Globus pallidus (tissue), 1 donor: ENCODE measurements at places on chromosomes 1 and 21.

DNA sequence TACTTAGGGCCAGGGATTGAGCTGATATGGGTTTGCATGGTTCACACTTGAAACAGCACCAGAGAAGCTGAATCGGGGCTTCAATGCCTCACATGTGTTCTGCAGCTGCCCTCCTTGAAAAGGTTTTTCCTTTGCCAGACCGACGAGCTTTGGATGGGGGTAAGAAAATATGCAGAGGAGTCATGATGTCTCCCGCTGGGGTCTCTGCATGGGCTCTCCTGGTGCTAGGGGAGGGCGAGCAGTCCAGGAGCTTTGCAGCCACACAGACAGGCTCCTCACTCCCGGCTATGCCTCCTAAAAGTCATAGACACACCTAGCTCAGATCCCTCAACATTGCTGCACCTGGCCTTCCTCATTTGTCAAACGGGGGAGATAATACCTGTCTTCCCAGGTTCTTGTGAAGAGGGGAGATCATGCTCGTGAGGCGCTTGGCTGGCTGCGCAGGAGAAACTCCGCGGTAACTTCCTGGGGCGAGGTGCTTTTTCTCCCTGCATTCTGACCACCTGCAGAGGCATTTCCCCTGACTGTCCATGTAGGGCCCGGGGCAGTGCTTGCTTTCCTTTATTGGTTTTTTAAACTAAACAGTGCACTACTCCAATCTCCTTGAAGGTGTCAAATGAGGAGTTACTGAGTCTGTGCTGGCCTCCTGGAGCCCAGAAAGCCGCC is 112.4 kb downstream of the PLXNA2 start:
- DNase-seq, result no peak

- no peak for DNase-seq
Observed at GRCh38 chr1:245797592-245798348, 643.0 kb downstream of the KIF26B start.

- no peak for DNase-seq
Observed at GRCh38 chr21:38752051-38752505, 53.7 kb upstream of the ETS2 start.

GRCh38 chr1:159428536-159428935 is 3.5 kb upstream of the OR10J4 start:
- DNase-seq, result no peak

DNA sequence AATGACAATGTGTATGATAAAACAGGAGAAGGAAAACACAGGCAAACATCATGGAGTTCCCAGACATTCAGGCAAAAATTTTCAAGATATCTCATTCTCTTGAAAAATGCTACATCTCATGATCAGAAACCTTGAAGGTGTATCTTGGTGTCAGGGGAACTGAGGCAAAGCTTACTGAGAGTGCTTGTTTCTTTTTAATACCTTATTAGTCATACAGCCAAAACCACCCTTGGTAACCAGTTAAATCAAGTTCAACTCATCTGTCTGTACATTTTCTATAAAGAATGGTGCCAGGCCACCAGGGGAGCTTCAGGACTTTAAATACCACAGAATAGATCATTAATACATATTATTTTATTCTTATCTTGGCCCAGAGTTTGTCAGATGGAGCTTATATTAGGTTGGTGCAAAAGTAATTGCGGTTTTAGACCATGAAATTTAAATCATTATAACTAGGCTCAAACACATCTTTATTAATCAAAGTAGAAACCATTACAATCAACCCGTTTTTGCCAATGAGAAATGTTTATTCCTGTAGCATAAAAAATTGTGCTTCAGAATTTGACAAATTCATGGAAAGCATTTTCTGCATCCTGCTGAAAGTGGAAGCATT is 1036.0 kb downstream of the AMY1C start:
- no peak for DNase-seq

GRCh38 chr1:30283199-30283962 is 440.0 kb downstream of the MATN1 start:
- DNase-seq, result no peak

GRCh38 chr21:35779690-35780570 is 280.4 kb downstream of the SETD4 start:
- DNase-seq, result no peak

DNA sequence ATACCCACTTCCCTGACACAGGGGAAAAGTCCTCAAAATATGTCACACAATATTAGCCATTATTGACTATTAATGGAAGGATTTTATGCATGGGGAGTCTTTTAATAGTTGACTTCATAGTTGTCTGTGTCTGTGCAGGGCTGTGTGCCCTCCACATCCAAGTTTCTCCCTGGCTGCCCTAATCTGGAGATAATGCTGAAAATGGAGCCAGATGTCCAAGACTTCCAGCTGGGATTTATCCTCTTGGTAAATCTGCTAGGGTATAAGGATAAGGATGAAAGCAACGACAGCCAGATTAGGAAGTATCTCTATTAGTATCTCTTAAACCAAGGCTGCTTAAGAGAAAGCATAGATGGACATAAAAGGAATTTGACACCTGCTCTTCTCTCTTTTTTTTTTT is 42.1 kb downstream of the CDK18 start:
- no peak for DNase-seq

GRCh38 chr1:226950871-226951270 is 10.8 kb downstream of the COQ8A start:
- DNase-seq, result no peak

DNA sequence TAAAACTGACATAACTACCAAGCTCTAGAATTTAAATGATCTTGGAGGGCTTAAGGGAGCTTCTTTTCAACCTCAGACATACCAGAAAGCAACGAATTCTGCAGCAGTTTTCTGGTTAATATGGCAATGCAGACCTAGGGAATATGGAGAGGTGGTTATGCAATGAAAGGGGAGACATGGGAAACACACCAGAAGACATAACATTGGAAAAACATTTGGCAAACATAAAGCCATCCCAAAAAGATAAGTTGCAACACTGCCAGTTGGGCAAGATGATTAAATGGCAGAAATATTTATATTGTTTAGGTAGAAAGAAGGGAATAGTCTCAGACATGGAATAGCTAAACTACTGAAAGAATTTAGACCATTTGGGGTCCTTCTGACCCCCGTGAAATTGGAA is 104.5 kb downstream of the KCNJ6 start:
- DNase-seq, result no peak

DNA sequence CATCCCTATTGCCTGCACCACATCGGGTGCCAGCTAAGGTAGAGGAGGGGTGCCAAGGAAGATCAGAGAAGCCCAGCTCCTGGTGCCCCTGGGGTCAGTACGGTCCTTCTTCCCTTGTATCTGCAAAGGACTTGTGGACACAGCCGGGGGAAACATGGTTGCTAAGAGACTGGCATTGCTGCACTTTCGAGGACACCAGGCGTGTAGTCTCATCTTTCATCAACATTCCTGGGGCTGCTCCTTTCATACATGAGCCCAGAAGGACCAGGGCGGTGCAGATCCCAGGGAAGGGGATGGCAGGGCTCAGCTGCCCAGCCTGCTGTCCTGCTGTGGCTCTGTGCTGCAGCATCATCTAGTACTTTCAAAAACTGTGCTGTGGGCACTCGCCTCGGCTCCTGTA is 61.0 kb downstream of the RUNX1 start:
- DNase-seq, result no peak

- DNase-seq, result no peak
Observed at GRCh38 chr1:205214756-205215155, 3.3 kb upstream of the DSTYK start.

GRCh38 chr1:42163536-42164503 is 725 bp downstream of the GUCA2A start:
- DNase-seq, result no peak

DNA sequence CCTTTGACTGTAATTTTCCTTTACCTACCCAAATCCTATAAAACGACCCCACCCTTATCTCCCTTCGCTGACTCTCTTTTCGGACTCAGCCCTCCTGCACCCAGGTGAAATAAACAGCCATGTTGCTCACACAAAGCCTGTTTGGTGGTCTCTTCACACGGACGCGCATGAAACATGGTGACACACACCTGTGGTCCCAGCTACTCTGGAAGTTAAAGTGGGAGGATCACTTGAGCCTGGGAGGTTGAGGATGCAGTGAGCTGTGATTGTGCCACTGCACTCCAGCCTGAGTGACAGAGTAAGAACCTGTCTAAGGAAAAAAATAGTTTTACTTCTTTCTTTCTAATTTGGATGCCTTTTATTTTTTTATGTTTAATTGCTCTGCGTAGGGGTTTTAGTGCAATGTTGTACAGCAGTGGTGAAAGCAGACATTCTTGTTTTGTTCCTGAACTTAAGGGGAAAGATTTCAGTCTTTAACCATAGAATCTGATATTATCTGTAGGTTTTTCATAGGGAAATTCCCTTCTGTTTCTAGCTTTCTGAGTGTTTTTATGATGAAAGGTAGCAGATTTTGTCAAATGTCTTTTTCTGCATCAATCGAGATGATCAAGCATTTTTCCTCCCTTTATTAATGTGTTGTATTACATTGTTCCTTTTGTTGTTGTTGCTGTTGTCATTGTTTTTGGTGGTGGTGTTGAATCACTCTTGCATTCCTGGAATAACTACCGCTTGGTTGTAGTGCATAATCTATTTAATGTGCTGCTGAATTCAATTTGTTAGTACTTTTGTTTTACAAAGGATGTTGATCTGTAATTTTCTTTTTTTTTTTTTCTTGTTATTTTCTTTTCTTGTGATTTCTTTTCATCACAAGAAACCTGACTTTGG is 497.4 kb downstream of the DISC1 start:
- no peak for DNase-seq

DNA sequence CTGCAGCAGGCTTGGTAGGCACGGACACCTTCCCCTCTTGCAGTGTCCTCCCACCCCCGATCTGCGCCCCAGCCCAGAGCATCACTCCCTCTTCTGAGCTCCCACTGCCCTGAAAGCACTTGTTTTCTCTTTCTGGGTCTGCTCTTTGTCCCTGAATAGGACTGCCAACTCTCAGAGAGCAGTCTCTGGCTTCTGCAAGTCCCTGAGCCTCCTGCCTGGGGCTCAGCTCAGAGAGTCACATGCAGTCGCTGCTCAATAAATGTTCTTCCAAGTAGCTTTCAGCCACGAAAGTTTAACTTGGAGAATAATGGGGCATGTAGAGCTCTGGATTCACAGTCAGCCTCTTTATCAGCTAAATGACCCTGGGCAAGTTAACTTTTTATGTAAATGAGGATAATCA is 205.6 kb downstream of the HIVEP3 start:
- peak; percentile 50 for DNase-seq

DNA sequence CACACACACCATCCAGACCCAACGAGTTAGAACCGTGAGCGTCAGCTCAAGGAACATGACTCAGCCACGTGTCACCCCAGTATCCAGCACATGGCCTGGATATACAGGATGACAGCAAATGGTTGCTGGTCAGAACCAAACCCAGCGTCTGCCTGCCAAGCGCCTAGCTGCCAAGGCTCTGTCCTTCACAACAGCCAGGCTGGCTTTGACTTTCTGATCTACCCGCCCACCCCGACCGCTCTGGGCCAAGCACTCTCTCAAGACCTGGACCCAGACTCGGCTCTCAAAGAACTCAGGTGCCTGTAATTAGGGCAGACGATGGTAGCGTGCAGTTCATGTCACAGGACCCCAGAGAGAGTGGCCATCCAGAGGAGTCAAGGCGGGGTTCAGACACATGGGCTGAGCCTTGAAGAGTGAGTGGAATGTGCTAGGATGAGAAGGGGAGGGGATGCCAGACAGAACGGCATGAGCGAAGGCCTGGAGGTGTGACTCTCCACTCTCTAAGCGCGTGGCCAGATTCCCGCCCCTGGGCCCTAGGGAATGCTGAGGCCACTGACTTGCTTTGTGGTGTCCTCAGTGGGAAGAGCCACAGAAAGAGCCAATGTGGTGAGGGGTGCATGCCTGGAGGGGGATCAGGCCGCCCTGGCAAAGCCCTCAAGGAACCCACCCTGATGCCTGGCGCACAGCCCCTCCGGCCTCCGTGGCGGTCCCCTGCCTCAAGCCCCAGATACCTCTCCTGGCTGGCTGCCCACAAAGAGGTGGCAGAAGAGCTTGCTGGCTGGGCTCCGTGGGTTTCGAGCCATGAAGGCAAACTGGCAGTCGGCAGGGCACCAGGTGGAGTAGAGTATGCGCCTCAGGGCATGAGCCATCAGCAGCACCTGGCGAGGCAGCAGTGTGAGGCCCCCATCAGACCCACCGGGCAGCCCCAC is 7.0 kb downstream of the SH2D5 start:
- no peak for DNase-seq

- no peak for DNase-seq
Observed at GRCh38 chr1:177973585-177973984, 3.7 kb upstream of the SEC16B start.

- no peak for DNase-seq
Observed at GRCh38 chr1:66313429-66313828, 220.5 kb upstream of the SGIP1 start.

- peak; percentile 66 for DNase-seq
Observed at GRCh38 chr1:26785611-26786436, 1.9 kb upstream of the PIGV start.

DNA sequence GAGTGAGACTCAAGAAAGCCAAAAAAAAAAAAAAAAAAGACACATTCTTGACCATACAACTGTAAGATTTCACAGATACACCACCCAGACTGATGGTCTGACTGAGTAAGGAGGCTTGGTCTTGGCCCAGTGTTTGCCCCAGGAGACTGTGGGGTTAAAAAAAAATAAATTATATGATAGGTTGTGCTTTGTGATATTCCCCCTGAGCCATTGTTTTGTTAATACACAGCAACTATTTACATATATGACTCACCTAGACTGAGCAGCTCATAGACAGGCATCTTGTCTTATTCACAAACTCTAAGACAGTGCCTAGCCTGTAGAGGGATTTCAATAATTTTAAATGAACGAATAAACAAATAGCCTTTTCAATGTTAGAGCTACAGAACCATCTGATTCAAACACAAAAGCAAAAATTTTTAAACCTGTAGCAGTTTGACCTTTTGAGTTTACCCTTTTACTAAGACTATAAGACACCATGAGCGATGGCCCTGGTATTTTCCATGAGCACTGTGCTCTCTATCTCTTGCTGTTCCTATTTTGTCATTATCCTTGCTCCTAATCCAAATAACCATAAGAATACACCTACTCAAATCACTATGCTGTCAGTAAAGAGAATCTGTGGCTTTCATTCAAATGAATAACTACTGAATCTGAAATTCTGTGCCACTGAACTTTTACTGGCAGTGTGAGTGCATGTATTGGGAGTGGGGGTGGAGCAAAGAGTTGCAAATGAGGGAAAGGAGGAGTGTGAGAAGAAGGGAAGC is 199.4 kb upstream of the PTBP2 start:
- DNase-seq, result no peak

GRCh38 chr1:208793861-208794345 is 549.7 kb upstream of the PLXNA2 start:
- DNase-seq, result no peak

- DNase-seq, result no peak
Observed at GRCh38 chr1:186812570-186812969, 16.2 kb upstream of the PLA2G4A start.

DNA sequence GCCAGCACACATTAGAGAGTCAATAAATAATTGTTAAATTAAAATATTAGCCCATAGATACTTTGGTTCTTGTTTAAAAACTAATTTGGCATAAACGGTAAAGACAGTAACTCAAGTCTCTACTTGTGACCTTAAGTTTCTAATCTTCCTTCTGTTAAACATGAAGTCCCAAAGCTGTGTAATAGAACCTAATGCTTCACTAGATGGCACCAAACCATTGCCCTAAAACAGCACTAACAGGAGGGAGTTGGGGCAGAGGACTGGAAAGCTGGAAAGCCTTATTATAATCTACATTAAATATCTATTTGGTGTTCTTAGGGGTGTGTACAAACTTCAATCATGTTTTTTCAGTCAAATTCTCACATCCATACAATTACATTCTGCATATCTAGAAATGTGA is 176.7 kb downstream of the OLFM3 start:
- DNase-seq, result peak; percentile 25
